ENCODE measurements at places on chromosomes 2 and 18. TPM values are rescaled to one million over a fixed set of nuclear protein-coding genes. Genes with fewer than 3 reads are reported as not detected.

GRCh38 chr2:207255565-207256470 lies 90.1 kb upstream of the KLF7 start:
- DNase-seq, result no peak

The PMS1 gene
- 9.6 TPM for polyA plus RNA-seq

DNA sequence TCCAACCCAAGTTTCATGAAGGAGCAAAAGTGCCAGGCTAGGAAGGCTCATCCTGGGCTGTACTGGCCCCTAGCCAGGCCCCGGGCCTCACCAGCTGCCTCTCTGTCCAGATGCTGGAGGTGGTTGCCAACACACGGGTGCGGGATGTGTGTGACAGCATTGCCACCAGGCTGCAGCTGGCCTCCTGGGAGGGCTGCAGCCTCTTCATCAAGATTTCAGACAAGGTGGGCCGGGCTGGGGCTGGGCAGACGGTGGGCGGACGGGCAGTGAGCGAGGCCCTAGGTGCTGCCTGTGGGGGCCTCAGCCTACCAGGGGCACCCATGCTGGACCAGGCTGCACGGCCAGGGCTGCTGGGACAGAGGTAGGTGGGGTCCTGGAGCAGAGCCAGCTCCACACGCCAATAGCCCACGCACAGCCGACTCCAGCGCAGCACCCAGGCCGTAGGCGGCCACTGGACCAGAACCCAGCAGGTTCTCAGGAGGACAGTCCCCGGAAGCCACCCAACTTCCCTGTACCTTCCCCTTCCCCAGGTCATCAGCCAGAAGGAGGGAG lies 11.8 kb upstream of the GPR17 start:
- DNase-seq, result peak; percentile 73

GRCh38 chr2:197805715-197806633 lies 1.6 kb downstream of the PLCL1 start:
- no peak for DNase-seq

DNA sequence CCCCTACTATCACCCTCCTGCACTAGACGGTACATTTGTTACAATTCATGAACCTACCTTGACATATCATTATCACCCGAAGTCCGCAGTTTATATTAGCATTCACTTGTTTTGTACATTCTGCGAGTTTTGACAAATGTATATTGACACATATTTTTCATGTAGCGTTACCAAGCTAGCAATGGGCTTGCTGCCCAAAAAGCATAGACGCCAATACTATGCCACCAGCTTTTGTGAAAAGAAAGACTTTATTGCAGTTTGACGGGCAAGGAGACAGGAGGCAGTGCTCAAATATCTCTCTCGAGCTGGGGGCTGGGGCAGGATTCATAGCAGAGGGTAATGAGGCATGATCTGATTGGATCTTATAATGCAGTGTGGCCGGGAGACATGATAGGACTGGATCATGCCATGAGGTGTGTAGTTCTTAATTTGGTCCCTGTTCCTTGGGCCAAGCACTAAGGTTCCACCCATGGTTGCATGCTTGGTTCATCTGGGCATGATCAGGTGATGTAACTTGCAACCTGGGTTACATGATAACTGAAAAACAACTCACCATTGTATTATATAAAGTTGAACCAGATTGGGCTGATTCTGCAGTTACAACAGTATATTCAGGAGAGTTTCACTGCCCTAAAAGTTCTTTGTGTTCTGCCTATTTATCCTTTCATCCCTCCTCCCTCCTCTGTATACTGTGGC lies 162.3 kb downstream of the RTN4 start:
- DNase-seq, result no peak

The TMEM163 gene
- not detected for polyA plus RNA-seq

The HOXD13 gene
- polyA plus RNA-seq, result not detected

- no peak for DNase-seq
Observed at GRCh38 chr2:157871415-157871814, 4.7 kb downstream of the ACVR1 start.

- no peak for DNase-seq
Observed at GRCh38 chr2:238425505-238425978, 1.2 kb upstream of the ASB1 start.

- DNase-seq, result no peak
Observed at GRCh38 chr2:96928277-96928781, 58.1 kb downstream of the FAM178B start.

DNA sequence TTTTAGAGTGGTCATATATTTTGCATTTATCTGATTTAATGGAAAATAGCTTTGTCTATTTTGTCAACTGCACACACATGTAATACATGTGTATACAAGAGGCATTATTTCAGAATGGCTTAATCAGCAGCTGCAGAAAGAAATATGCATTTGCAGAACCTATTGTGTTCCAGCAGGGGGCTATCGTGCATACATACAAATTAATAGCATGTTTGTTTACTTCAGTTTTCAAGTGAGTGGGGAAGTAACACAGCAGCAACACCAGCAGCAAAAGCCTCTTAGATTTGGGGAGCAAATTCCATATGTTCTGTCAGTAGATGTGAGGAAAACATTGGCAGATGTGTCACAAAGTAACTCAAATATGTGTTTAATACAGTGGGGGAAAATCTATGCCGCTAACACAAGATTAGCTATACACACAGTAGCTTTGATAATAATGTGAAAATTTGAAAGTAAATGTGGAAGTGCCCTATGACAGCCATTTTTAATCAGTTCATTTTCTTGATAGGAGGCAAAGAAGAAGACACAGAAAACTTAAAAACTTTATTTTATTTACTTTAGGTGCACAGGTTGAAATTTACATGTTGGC lies 218.1 kb downstream of the WDR7 start:
- peak; percentile 33 for DNase-seq

DNA sequence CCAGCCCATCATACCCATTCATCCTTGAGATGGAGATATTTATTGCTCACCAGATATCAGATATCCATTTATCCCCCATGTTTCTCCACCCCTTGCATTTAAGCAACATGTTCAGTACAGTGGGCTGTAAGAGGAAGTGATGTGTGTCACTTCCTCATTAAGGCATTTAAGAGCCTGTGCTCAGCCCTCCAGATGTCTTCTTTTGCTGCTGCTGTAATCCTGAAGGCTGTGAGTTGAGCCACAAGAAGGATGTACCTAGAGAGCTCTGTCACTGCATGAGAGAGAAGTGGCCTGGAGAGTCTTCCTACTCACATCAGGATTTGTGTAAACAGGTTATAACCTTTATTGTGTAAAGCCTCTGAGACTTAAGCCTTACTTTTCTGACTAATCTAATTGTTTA lies 151.8 kb upstream of the UNC80 start:
- DNase-seq, result no peak

- DNase-seq, result no peak
Observed at GRCh38 chr2:226466589-226466988, 333.0 kb downstream of the IRS1 start.

The ERFE gene
- 1.3 TPM for polyA plus RNA-seq

- DNase-seq, result no peak
Observed at GRCh38 chr2:98876741-98877140, 59.3 kb downstream of the CRACDL start.

DNA sequence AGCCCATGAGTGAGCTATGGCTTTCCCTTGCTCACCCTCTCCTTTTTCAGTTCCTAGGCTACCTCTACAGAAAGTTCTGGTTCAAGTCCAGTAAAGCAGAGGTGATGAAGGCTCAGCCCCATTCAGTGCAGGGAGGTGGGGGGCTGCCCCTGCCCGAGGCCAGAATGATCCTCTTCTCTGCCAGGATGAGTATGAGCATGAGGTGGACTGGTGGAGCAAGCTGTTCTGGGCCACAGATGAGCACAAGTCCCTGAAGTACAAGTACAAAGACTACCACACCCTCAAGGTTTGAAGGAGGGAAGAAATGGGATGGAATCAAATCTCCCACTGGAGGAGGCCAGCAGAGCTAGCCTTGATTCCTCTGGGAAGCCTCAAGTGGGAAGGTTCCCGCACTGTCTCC lies 42.4 kb downstream of the LMAN2L start:
- DNase-seq, result no peak

- DNase-seq, result peak; percentile 81
Observed at GRCh38 chr18:80171054-80171872, 62.2 kb downstream of the ADNP2 start.

GRCh38 chr2:233468741-233469110 lies 97.9 kb downstream of the USP40 start:
- no peak for DNase-seq

Data from SK-N-SH (cell line).